ENCODE measurements at places on chromosomes 5 and 9.

DNA sequence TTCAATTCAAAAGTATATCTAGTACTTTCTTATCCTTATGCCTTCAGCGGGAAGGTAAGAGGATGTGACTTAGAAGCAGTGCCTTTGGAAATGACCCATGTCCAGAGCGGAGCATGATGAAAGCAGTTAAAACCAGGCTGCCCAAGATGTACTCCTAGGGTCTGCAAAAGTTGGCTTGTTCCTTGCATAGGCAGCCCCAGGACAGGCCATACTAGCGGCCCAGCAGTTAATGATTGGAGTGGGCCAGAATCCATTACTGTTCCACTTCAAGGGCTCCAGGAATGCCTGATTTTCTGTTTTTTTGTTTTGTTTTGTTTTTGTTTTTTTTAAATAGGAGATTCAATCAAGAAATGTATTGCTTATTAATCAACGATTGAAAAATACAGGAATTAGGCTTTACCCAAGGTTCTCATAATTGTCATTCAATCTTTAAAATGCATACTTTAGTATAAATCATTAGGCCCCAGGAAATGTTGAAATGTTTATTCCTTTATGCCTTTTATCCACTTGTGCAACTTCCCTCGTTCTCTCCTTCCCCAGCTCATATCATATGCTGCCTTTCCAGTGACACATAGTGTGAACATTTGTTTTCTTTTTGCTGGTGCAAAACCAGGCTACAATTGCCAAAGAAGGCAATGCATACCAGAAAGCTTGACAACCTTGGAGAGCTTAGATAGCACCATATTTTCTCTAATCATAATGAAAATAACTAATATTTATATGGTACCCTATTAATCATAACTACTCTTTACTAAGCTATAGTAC, 190.8 kb downstream of the ARHGEF28 start:
- peak; percentile 81 for DNase-seq

- DNase-seq = no peak
Measured at GRCh38 chr5:131633830-131634229, 1.2 kb downstream of the RAPGEF6 start.

DNA sequence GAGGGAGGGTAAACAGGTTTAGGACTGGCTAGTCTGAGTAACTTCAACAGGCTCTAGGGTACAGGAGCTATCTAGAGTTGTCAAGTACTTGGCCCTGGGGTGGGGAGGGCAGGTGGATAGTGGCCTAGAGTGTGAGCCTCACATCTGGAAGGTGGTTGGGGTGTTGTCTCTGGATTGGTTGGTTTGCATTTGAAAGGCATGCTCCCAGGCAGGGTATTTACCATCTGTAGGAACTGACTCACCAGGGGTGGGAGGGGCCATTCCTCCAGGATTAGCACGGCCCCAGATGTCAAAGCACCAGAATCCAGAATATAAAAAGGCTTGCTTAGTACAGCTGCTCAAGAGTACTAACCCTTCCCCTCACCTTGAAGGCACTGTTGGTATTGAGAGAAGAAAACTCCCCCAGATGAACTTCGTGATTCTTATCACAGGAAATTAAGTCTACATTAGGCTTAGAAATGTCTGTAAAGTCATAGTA, 193.3 kb downstream of the NTRK2 start:
- DNase-seq = peak; percentile 53

DNA sequence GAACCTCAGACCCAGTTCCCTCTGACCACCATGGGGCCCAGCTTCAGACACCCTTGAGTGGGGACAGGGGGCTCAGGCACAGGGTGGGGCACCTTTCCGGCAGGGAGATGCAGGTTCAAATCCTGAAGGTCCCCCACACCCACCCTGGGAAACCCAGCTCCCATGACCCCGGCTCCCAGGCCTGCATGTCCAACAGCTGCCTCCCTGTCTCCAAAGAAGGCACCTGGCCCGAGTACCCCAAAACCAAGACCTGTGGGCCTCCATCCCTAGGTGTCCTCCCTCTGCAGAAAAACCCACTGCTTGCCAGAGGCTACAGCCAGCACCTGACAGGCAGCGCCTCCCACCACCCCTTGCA, 38.5 kb downstream of the VAV2 start:
- no peak for DNase-seq

GRCh38 chr5:122500245-122501088, 188.4 kb downstream of the SNCAIP start:
- peak; percentile 65 for DNase-seq

- no peak for DNase-seq
Measured at GRCh38 chr5:176743136-176743861, 67.1 kb upstream of the UNC5A start.

GRCh38 chr9:72954431-72955125, 1.7 kb upstream of the ALDH1A1 start:
- no peak for DNase-seq

GRCh38 chr5:41542183-41542582, 31.8 kb upstream of the PLCXD3 start:
- no peak for DNase-seq

GRCh38 chr5:96227957-96228356, 205.1 kb downstream of the PCSK1 start:
- peak; percentile 14 for DNase-seq

DNA sequence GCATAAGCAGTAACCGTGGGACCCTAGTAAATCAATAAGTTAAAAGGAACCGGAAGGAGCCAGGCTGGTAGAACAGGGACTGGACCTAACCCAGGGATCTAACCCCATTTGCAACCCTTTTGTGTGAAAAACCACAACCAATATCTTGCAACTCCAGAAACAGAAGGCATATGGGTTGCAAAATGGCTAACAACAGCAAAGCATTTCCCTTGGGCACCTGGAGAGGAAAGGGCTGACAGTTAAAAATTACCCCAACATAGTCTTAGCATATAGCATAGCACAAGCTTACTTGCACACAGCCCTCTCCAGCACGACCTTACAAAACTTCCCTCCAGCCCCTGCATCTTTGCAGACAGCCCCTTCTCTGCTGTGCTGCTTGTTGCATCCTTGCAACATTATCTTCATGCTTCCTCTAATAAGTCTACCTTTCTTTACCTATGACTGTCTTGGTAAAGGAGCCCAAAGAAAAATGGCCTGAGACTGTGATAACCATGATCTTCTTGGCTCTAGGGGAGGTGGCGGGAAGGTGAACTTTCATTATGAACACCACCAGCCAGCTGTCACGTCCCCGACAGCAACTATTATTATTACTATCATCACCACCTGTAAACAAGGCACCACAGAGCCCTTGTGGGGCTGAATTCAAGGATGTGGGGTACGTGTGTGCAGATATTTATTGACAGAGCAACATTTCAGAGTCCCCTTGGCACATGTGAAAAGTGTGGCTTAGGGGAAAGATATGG, 49.8 kb downstream of the PRRC1 start:
- DNase-seq = no peak

DNA sequence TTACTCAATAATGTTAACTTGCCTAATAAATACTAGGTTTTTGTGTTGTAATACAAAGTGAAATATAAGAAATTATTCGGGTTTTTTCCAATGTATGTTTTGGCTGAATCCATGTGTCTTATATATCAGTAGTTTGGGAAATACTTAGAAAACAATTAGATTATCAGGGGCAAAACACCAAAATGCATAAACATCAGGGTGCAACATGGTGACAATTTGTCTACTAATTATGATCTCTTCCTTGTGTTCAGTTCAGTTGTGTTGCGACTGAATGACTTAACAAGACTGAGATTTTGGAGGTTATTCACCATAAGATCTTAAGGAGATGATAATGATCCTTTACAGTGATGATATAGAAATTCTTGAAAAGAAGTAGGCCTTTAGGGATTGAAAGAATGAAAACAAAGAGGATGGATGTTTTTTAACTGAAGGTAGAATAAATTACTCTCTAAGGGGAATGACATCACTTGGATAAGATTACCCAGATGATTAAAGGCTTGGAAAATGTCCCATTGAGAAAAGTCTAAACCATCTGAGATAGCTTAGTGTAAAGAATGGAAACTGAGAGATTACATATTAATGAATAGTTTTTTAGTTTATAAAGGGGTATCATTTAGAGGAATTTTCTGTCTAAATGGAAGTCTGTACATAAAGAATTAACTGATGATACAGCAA, 415.8 kb downstream of the SPATA31D1 start:
- peak; percentile 21 for DNase-seq

- no peak for DNase-seq
Measured at GRCh38 chr5:95684361-95684760, 1.6 kb upstream of the SPATA9 start.

DNA sequence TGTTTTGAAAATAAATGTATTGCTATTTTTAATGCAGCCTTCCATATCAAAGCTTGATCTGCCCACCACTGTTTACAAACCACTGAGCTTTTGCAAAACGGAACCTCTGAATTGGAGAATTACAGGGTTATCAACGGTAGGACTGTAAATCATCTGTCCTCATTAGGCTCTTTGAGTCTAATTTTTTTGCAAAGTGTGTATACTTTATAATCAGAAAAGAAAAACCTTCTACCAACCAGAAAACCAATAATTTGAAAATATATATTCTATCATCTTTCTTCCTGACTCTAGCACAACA, 6.8 kb upstream of the SLC2A8 start:
- DNase-seq = no peak

DNA sequence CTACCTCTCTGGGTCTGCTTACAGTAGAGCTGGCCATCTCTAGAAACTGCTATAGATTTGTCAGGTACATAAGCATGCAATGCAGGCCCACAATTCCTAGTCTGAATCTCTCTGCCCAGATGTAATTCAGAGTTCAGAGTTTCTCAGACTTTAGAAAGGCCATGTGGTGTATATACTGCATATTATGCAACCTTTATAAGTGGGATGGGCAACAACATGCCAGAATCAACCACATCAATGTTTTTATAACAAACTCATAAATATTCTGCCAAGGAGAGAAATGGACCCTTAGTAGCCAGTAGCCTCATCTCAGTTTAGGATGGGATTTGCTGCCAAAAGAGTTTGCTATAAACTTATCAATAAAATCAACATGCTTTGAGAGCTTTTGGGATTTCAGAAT, 78.8 kb downstream of the SLC1A1 start:
- no peak for DNase-seq

- DNase-seq = no peak
Measured at GRCh38 chr9:73234008-73234360, 82.3 kb downstream of the ANXA1 start.

DNA sequence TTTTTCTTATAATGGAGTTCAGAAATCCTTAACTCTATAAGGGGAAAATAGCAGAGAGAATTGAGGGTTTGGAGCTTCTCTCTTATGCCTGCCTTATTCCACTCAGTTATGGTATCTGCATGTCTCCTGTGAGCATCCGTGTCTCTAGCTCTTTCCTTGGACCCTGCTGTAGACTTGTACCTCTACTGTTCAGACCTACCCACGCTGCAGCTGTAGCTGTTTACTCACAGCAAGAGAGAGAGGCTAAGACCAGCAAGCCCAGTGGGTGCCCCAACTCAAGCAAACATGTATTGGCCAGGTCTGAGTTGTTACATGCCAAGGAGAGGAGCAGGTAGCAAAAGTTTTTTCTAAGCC, 7.1 kb upstream of the PCSK1 start:
- no peak for DNase-seq

GRCh38 chr5:146467760-146468159, 20.6 kb downstream of the TCERG1 start:
- no peak for DNase-seq

DNA sequence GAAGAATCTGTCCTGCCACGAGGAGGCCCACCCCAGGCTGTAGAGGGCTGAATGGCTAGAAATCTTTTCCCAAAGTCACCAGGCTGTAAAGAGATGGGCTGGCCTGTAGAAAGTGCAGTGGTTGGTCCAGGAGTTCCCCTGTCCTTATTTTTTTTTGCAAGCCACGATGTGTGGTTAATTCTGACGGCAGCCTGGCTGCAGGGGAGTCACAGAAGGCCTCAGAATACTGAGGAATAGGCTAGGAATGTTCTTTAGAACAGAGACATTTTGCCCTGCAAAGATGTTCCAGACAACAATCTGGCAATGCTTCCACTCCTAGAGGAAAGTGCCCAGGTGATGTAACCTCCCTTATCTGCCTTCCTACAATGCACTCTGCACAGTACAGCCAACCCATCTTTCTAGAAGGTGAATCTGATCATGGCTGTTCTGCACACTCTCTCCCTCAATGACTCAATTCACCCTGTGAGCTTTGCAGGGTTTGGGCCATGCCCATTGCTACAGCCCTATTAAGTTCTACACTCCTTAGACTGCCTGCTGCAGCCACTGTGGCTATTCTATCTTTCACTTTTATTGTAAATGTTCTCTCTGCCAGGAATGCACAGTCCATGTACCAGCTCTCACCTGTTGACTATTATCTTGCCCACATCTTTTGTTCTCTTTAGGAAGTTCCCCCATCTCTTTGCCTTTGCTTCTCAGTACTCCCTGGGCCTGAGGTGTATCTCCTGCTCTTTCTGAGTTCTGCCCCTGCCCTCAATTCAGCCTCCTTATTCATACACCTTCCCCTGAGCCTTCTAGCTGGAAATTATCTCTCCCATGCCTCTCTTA, 377.8 kb upstream of the CLINT1 start:
- DNase-seq = no peak

DNA sequence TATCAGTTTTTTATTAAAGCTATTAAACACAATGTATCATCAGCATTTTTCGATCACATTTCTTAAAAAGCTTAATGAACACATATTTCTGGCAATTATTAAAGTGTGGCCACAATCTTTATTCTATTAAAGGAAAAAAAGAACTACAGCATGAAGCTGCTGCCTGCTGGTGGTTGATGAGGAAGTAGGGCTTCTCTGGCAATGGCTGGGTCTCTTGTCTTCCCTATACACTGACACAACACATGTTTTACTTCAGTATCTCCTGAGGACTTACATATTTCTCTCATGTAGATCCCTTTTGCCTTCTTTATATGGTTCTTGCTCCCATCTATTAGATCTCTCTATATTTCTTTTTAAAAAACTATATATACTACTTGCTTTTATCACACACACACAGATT, 590.7 kb downstream of the RAB3C start:
- DNase-seq = no peak

DNA sequence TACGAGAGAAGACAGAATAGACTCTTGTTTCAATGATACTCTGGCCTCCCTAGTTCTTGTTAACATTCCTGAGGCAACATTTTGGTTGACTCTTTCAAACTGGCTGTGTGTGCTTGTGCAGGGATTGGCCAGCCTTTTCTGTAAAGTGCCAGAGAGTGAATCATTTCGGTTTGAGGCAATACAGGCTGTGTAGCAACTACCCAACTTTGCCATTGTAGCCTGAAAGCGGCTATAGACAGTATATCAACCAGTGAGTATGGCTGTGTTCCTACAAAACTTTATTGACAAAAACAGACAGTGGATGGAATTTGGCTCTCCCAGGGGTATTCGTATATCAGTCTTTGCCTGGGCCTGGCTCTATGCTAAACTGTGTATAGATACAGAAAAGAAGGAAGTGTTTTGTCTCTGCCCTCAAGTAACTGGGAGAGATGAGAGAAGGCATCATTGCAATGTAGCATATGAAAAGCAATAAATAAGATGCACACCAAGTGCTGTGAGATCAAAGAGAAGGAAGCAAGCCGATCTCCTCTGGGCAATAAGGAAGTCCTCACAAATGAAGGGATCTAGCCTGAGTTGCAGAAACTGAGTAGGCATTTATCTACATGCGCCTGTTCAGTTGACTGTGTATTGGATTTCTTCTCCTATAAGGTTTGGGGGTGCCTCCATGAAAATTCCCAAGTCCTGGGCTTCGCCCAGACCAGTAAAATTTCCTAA, 568.0 kb upstream of the KLF4 start:
- DNase-seq = peak; percentile 94

GRCh38 chr9:35518981-35519679, 29.2 kb downstream of the RUSC2 start:
- peak; percentile 81 for DNase-seq

GRCh38 chr5:173989432-173990082, 587 bp downstream of the C5orf47 start:
- DNase-seq = no peak

GRCh38 chr9:125464591-125465385, 203.2 kb downstream of the GAPVD1 start:
- DNase-seq = no peak
